Stimulated activated CD4-positive, alpha-beta T cell treated with anti-CD3 and anti-CD28 coated beads, Interleukin-15, amount 100 ng/mL, for 24 hours (primary cell): ENCODE measurements at places on chromosomes 6 and 20.

DNA sequence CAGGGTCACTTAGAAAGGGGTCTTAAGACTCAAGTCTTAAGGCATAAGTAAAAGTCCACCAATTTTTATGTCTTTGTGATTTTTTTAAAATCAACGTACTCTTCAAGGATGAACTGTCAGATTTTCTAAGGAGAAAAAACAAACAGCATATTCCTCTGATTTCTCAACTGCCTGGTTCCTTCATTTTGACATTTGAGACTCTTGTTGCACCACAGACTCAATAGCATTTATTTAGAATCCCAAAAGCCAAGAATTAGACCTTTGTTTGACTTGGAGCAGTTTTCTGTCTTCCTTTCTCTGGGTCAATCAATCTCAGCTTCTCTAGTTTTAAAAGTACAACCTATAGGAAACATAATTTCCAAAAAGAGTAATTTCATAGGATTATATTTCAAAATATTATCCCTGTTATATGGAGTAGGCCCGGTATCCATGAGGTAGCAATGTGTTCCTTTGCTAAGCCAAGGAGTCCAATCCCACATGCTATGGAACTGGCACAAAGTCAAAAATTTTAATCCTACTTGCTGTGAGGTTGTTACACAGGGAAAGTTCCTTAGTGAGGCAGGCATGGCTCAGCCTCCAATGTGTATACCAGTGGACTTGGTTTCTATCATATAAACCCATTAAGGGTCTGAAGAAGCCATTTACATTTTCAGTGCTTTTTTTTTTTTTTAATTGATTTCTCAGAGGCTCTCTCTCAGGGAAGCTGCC is 405.7 kb downstream of the KIF16B start:
- no peak for DNase-seq

DNA sequence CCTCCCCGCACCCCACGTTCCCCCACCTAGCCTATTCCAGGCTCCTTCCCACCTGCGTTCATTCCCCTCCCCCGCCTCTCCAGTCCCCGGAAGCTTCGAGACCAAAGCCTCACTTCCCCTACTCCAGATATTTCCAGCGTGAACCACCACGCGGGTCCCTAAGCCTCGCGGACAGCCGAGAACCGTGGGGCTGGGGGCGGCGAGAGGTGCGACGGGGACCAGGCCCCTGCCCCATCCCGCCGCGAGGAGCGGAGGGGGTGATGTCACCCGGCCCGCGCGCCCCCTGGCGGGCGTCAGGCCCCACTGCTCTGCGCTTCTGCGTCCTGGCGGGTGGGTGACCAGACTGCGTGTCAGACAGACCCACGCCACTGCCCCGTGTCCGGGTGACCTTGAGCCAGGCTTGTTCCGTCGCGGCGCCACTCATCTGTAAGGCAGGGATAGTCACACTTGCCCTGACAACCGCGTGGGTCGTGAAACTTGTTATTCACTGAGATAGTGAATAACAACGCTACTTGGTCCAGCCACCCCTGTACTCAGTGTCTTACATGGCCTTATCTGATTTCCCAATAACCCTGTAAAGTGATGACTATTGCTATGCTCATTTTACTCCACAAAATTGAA is 9.0 kb upstream of the HSP90AB1 start:
- DNase-seq, result peak; percentile 84

DNA sequence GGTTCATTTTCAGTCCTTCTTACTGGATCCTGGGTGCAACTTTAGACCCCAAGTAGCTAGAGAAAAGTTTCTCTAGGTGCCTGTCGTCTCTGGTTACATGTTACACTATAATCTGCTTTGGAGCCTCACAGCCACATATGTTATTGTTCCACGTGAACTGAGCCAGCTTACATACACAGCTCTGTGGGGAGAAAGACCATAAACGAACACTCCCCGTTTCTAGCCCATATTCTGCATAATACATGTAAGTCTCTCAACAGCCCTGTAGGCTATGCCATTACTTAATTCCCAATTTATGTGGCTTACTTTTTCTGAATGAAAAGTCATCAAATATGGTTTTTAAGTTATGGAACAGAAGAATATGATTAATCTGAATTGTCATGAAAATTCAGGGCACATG is 233.8 kb downstream of the BCKDHB start:
- DNase-seq, result no peak

- no peak for DNase-seq
Observed at GRCh38 chr20:2625062-2625461, 27.4 kb upstream of the NOP56 start.

DNA sequence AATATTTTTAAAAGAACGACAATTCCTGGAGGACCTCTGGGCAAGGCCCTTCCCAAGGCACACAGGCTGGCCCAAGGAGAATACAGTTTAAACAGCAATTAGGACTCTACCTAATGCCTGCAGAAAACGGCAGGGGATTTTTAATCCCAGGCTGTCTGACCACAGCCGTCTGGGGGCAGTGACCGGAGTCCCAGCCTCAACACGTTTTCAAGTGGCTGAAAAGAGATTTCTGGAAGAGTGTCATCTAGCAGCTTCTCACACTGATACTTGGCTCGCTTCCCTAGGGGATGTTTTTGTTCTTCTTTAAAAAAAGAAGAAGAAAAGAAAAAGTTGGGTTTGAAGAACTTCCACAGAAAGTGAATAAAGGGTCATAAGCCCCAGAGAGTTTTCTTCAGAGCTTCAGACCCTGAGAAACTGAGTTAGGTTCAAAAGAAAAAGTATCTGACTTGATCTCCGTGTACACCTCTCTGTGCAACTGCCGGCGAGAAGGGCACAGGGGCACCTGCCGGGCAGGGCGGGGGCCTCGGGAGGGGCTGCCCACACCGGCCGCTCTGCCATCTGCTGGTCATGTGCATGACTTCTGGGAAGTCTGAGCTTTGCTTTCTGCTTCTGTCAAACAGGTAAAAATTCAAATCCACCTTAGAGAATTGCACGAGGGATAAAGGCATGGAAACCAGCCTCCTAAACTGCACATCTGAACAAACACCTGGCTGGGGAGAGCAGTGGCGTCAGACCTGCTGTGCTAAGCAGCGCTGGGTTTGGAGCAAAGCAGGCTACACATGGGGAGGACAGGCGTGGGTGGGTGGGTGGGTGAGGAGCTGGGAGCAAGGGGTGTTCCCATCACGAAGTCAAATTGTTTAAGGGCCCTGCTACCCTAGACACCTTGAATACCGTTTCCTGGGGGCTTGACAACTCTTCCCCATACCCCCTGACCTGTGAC is 33.0 kb downstream of the RRBP1 start:
- DNase-seq, result peak; percentile 40

DNA sequence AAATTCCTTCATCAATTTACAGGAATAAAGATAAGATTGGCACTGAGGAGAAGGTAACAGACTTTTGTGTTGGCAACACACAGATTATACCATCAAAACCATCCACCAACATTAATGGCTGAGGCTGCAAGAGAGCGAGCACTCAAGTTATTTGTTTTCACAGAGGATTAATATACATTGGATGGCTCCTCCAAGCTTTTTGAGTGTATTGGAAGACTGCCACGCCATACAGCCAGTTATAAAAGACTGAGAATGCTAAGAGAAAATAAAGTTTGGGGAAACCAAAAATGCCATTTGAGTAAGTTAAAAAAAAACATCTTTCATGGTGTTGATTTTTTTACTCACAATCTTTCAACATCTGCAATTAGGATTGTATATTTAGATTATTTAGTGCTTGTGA is 973.8 kb upstream of the SLC35B3 start:
- DNase-seq, result no peak

DNA sequence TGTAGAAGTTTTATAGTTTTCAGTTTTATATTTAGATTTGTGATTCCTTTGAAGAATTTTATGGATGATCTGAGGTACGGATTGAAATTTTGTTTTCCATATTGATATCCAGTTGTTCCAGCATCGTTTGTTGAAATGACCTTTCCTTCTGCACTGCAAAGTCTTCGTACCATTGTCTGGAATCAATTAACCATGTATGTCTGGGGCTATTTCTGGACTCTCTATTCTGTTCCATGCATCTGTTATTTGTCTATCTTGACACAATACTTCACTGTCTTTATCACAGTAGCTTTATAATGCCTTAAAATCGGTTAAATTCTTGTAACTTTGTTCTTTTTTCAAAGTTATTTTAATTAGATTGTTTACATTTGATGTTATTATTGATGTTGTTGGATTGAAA is 154.9 kb downstream of the FARS2 start:
- DNase-seq, result no peak

DNA sequence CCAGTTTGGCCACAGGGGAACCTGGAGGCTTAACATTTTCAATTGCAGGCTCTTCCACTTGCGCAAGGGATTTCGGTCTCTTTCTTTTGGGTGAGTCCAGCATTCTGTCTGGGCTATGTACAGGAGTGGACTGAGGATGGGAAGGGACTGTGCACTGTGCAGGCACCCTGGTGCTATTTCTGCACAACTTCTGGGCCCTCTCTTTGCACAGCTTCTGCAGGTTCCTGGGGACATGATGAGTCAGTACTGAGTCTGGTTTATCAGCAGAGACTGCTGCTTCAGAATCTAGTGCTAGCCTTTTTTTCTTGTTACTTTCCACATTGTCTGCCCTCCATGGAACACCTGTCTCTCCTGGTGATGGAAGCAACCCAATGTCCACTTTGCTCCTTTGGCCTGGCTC is 78.5 kb upstream of the ASF1A start:
- no peak for DNase-seq

- peak; percentile 52 for DNase-seq
Observed at GRCh38 chr6:168355716-168356522, 36.3 kb upstream of the DACT2 start.

DNA sequence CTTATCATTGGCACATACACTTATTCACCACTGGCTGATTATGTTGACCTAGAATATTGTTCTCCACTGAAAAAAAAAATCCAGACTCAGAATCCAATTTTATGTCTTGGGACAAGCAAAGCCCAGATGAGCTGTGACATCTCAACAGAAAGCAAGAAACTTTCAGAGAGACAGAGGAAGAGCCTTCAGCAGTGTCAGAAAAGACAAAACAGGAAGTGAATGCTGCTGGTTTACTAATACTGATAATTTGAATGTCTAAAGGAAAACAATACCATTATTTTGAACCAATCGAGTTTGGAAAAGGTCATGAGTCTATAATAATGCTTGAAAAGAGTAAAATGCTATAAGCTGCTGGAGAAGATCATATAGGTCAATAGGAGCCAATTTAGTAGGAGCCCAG is 179.8 kb upstream of the RIMS1 start:
- no peak for DNase-seq
